ENCODE measurements at places on chromosomes 16 and 17.

DNA sequence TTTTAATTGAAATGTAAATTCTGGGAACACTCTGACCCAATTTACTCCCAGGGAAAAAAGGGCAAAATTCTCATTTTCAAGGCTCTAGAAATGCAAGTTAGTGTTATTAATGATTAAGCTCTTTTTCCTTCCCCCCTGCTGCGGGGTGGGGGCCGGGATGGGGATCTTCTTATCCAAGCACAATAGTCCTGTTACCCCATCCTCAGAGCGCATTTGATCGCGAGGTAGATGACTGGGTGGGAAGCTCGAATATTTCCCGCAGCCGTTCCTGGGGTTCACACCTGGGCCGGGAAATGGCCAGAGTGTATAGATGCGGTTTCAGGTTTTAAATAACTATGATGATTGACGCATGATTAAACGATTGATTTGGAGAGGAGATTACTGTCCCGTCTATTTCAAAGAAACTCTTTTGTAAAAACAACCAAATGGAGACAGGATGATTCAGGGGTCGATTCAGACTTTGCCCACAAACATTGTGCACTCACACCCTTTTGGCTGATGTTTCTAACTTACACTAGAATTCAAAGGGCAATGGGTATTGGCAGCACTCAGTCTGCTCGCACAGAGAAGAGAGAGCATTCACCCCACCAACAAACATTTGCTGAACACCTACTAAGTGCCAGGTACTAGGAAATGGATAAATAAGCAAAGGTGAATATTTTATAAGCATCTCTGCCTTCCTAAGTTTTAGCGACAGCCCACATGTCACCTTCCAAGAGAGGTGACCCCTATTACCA, 55.0 kb downstream of the SALL1 start:
- DNase-seq: no peak

DNA sequence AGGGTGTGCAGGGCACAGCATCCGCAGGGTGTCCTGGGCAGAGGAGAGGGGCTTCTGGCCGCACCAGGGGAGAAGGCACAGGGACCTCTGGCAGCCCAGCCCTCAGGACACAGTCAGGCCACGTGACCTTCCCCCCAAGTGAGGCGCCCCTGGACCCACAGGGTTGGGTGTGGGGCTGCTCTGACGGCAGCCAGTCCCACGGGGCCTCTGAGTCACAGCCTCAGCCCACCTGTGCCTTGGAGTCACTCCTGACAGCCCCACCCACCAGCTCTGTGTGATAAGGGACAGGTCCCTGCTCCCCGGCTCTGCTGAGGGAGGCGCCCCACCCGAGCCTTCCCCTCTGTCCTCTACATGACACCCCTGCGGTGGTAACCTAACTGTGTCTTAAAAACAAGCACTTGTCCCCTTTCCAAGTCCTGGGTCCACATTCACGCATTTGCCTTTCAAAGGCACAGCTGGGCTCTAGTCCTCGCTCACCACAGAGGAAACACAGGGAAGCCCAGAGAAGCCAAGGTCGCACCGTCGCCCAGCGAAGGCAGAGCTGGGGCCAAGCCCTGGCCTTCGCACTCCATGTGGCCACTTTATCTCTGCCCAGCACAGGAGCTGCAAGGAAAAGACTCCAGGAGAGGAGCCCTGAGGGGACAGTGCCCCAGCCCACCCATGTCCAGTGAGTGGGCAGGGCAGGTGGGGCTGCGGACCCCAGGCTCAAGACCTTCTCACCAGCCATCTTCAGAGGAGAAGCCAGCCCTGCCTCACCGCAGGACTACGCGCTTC, 5.1 kb upstream of the NPTX1 start:
- no peak for DNase-seq

DNA sequence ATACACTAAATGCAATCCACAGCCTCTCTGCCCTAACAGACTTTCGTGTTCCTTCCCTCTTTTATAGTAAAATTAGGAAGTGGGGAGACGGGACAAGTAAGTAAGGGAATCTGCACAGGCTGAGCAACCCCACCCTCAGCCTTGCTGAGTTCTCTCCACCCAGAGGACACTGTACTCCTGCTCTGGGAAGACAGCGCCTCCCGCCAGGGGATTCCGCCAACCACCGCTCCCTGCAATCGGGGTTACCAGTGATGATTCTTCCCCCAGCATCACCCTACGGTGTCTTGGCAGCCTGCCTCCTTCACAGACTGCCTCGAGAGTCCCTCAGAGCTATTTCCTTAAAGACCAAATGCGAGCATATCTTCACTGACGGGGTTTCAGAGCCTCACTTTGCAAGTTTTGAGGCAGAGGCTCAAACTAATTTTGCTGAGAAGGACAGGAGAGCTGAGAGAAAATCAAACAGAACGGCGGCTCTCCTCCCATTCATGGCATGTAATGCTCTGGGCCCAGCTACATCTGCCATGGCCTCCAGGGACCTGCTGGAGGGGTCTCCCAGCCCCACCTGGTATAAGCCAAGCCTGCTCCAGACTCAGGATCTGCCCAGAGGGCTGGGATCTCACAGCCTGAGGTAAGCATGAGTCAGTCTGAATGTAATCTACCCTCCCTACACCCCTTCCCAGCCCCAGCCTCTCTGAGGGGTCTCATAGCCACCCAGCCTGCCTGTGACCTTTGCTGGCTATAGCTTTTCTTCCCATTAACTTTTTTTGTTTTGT, 22.7 kb upstream of the ASGR2 start:
- DNase-seq: no peak

DNA sequence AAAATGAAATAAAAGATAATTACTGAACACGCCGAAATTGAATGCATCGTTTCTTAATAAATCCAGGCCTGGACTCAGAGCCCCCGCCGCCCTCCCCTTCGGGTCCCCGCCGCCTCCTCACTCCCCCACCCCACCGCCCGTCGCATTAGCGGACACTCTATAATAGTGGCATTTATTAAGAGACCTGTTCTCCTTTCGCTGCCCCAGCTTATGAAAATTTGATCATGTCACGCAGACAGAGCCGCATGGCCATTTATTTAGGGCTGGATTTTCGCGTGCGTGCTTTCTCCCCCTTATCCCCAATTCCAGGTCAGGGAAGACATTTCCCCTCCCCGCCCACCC, 6.3 kb upstream of the HOXB2 start:
- no peak for DNase-seq

GRCh38 chr16:30439720-30440348, 5.8 kb downstream of the SEPHS2 start:
- DNase-seq: no peak

DNA sequence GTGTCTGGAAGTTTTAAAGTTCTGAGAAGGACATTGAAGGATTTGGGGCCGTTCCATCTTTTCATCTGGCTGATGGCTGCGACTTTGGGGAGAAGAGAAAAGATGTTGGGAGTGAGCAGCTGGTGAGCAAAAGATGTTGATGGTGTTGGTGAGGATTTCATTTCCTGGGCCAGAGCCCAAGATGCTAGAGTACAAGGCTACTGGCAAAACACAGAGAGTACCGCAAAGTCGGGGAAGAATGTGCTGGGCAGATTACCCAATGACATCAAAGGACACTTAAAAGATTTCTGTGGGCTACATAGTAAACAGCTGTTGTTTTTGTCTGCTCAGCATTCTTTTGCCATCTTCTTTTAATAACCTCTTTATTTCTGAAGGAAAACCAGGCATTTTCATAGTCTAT, 49.4 kb upstream of the GAS7 start:
- no peak for DNase-seq

- DNase-seq: no peak
These were observed 3.6 kb downstream of the TAOK2 start for GRCh38 chr16:29977063-29977825.

DNA sequence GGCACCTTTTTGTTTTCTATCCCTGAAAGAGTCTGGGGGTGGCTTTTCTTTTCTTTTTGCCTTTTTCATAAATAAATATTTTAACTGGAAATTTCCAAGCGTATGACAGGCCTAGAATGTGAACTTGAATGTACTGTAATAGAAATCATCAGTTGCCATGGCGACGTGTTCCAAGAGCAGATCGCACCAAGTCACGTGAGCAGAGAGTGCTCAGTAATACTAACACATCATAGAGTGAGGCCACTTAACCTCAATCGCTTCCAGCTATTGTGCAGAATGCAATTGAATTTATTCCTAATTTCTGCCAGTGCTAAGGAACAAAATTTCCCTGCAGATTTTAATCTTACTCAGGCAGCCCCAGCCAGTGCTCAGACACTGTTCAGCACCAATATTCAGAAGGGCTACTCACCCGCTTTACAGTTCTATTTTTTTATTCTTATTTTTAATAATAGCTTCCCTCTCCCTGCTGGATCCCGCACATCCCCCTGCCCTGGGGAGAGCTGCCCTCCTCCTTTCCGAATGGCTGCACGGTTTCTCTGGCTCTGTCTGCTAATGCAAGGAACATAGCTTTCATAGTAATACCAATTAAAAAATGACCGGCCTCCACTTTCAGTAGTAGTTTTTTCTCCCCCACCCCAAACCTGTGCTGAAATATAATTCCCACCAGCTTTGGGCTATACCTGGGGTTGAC, 26.2 kb upstream of the PMFBP1 start:
- peak; percentile 74 for DNase-seq

- DNase-seq: no peak
These were observed 222.5 kb upstream of the GSE1 start for GRCh38 chr16:85390511-85391174.

GRCh38 chr17:58703137-58703915, 10.9 kb downstream of the RAD51C start:
- no peak for DNase-seq

GRCh38 chr17:36597866-36598777, 3.3 kb upstream of the MRM1 start:
- no peak for DNase-seq

GRCh38 chr17:38605841-38606645, at the start of gene SRCIN1:
Gene SRCIN1 (minus strand): TSS chr17:38605952. CDS start chr17:38605705, 247 bp downstream.
- peak; percentile 57 for DNase-seq

GRCh38 chr16:81843243-81843582, 64.1 kb downstream of the PLCG2 start:
- DNase-seq: no peak

DNA sequence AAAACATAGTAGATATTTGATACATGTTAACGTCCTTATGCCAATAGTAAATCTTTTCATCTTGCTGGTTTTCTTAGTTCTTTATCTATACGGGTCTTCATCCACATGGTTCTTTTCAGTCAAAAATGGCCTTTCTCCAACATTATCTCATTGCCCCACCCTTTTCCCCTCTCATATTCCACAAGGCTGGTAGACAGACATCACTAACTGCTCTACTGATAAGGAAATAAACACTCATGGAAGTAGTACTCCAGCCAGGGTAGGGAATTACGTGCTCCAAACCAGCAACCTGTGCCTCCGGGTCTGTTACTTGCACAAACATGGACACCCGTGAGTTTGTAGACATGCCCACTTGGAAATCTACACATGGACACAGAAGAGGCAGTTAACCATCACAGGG, 141.4 kb downstream of the XYLT1 start:
- no peak for DNase-seq

DNA sequence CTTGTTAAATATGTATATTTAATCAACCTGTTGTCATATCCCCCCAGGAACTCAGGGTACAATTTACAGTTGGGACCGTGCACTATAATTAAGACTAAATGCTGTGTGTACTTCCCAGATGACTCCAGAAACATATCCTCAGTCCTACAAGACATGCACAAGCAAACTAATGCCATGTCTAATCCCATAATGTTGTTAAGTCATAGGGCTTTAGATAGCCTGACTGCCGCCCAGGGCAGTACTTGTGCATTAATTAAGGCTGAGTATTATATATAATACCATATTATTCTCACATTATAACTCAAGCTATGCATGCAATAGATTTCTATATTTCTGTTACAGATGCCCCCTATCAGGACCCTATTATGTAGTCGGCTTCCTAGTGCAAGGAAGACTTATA, 20.1 kb upstream of the CPHXL start:
- DNase-seq: no peak

- DNase-seq: peak; percentile 92
These were observed 27.1 kb downstream of the GNPTG start for GRCh38 chr16:1378804-1379303.

GRCh38 chr16:71590584-71590983, 13.7 kb upstream of the TAT start:
- no peak for DNase-seq

- no peak for DNase-seq
These were observed 1.7 kb downstream of the ANKRD13B start for GRCh38 chr17:29594519-29595090.

DNA sequence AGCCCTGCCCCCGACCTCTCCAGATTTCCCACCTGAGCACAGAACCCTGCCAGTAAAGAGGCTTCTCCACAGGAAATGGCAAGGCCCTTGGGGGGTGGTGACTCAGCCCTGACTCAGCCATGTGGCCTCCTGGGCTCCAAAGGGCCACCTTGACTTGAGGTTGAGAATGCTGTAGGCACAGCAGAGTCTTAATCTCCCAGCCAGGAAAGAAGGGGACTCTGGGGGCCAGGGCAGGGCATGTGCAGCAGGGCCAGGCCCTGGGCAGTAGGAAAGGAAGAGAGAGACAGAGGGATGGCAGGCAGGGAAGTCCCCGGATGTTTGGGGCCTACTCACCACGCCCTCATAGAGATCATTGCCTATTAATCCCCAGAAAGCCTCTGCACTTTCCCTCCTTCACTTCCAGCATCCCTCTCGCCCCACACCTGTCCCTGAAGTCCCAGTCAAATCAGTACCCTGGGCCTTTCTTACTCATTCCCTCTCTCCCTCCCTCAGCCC, 4.8 kb upstream of the ITGA3 start:
- DNase-seq: no peak

GRCh38 chr17:67043283-67043682, 1.1 kb upstream of the CACNG1 start:
- peak; percentile 24 for DNase-seq

DNA sequence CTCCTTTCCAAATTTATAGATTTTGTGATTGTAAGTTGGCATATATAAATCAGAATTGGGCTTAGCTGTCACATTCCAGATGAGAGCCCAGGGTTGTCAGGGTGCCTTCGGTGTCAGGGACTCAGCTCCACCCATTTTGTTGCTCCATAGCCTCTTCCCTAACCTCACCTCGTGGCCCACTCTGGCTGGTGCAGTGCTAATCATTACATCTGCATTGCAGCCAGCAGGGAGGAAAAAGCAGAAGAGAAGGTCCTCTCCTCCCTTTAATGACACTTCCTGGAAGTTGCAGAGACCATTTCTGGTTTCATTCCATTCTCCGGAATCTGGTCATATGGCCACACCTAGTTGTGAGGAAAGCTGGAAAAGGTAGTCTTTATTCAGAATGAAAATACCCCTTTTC, 113.3 kb downstream of the CCT6B start:
- no peak for DNase-seq

DNA sequence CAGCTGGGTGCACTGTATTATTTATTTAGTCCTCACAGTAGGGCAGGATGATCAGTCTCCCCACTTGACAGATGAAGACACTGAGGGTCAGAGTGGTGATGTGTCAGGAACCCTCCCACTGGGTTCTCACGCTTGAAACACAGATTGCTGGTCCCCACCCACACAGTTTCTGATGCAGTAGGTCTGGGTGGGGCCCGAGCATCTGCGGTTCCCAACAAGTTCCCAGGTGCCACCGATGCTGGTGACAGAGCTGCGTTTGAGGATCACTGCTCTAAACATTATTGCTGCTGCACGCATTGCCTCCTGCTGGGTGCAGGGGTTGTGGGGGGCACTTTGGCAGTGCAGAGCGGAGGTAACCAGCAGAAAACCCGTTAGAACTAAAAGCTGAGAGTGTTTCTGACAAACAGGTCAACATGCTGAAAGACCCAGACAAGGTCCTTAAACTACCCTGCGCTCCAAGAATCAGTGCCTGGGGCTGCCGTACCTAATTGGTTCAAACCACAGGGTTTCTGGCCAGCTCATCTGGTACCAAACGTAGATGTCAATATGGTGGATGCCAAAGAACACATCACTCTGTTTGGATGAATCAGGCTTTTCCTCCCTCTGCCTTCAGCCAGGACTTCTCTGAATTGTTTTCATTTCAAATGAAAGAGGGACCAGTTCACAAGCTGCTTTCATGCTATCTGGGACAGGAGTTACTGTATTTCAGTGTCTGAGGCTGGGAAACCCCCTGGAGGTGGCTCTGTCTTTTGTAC, 76.0 kb downstream of the ABCC1 start:
- DNase-seq: no peak

Measured in posterior cingulate gyrus (tissue), 11 donors.